Ascending aorta (tissue), 2 donors: ENCODE measurements at places on chromosomes 6 and 20.

DNA sequence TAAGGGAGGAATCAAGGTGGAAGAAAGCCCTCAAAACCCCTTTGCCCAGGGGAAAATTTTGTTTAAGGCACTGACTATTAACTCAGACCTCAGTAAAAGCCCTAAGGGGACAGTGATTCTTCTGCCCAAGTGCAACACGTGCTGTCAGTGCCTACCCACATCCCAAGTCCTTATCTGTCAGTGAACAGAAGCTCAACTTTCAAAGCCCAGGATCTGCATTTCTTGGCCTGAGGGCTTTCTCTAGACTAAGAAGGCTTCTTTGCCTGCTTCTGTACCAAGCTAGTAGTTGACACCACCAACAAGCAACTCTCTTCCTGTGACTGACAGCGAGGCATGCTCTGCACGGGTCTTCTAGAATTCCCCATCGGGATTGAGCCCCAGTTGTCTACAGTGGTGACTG, 416.0 kb upstream of the SPTLC3 start:
- H3K27ac ChIP-seq = no peak overlapping the region
- no peak for DNase-seq
- H3K36me3 ChIP-seq = no peaks in the 10 kb centered on the region
- H3K4me1 ChIP-seq = no peaks in the 10 kb centered on the region
- no peak overlapping the region for H3K4me3 ChIP-seq

DNA sequence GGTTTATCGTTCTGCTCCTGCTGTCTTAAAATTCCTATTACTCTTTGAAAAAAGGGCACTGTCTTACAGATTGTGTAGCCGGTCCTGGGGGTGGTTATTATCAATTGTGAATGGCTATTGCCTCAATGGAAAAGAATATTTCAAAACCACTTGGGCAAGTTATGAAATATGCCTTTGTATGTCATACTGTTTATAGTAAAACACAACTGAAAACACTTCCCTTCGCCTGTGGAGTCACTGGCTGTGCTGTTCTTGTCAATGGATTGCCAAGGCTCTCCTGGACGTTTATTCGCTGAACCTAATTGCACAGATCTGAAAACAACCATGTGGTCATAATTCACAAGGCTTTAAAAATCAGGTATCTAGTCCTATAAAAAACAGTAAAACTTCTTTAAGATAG, 47.8 kb upstream of the TAGAP start:
- H3K4me1 ChIP-seq = no peaks in the 10 kb centered on the region
- DNase-seq = no peak
- no peaks in the 10 kb centered on the region for H3K36me3 ChIP-seq
- no peaks in the 10 kb centered on the region for H3K27me3 ChIP-seq
- H3K4me3 ChIP-seq = no peak overlapping the region

DNA sequence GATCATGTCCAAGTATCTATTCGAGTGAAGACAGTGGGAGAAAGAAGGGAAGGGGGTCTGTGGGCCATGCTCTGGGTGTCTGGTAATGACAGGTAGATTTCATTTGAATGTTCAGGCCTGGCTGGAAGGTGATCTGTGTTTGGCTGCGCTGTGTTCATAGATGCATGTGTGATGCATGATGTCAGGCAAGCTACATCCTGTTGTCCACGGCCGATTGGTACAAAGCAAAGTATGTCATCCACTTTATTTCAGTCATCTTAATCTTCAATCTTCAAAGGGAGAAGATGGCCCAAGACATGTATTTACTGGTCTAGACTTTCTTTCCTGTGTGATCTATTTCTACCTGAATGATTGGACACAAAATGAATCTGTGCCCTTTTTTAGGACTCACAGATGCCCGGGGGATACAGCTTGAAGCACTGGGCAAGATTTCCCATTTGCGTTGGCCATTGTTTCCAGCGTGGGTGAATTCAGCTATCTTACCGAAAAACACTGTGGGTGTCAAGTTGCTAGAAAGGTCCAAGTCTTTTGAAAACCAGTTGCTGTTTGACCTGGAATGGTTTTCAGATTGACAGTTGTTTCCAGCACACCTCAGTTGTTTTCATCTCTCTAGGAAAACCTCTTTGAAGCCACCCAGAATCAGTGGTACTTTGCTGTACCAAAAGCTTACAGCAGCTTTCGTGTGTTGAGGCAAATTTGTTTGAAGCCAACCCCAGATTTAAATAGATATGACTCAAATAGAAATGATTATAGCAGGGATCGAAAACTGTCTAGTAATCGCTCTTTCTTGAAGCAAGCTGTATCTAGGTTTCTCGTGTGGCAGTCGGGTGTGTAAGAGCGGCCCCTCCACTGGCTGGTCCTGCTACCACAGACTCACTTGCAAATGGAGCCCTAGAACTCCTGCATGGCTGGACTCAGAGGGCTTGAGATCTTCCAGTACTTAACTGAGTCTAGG, 27.2 kb downstream of the DUSP22 start:
- H3K27ac ChIP-seq = no peak overlapping the region
- H3K4me3 ChIP-seq = no peak overlapping the region
- DNase-seq = no peak
- no peaks in the 10 kb centered on the region for H3K4me1 ChIP-seq
- no peaks in the 10 kb centered on the region for H3K36me3 ChIP-seq
- no peaks in the 10 kb centered on the region for H3K27me3 ChIP-seq

- peak overlapping the region; percentile 98 for H3K4me3 ChIP-seq
- peaks cover 9% of the 10 kb centered on the region for H3K4me1 ChIP-seq
Measured at GRCh38 chr6:24775520-24776058, 852 bp downstream of the GMNN start.

GRCh38 chr6:66126358-66126757, 419.3 kb upstream of the EYS start:
- H3K27me3 ChIP-seq = no peaks in the 10 kb centered on the region
- DNase-seq = no peak
- H3K27ac ChIP-seq = no peak overlapping the region
- H3K4me3 ChIP-seq = no peak overlapping the region
- no peaks in the 10 kb centered on the region for H3K4me1 ChIP-seq

- no peaks in the 10 kb centered on the region for H3K4me1 ChIP-seq
- no peaks in the 10 kb centered on the region for H3K36me3 ChIP-seq
- H3K27me3 ChIP-seq = no peaks in the 10 kb centered on the region
- peak overlapping the region; percentile 75 for H3K4me3 ChIP-seq
- DNase-seq = no peak
Measured at GRCh38 chr6:56953597-56954402, 1.1 kb upstream of the BEND6 start.

DNA sequence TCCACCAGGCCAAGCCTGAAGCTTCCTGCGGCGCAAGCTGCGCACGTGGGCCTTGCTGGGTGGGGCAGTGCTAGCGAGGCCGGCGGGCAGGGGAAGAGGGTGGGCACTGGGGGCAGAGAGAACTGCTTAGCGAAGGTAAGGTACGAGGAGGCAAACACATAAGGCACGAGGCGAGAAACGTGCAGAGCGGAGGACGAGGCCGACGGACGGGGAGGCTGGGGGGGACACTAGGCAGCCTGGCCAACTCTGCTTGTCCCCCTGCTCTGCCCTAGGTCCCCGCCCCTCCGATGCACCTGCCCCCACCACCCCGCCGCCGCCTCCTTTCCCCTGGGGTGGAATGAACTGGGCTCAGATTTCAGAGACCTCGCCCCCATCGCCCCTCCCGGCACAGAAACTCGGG, 2.1 kb downstream of the HLA-DQB1 start:
- H3K27ac ChIP-seq = no peak overlapping the region
- DNase-seq = no peak
- H3K4me3 ChIP-seq = no peak overlapping the region
- no peaks in the 10 kb centered on the region for H3K4me1 ChIP-seq
- no peaks in the 10 kb centered on the region for H3K36me3 ChIP-seq

DNA sequence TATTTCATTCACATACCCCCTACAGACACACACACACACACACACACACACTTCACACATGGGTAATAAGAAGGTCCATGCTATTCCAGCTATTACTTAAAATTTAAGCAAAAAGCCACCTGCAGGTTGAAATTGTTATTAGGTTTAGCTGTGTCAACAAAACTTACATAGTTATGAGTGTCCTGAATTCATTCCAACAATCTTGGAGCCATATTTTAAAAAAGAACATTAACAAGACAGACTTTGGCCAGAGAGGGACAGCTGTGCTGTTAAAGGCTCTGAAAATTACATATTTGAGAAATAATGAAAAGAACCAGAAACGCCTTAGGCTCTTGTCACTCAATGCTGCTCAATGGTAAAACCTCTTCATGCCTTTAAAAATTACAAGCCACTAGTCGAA, 455.3 kb downstream of the EPM2A start:
- no peak overlapping the region for H3K4me3 ChIP-seq
- no peaks in the 10 kb centered on the region for H3K4me1 ChIP-seq
- H3K36me3 ChIP-seq = no peaks in the 10 kb centered on the region
- no peaks in the 10 kb centered on the region for H3K27me3 ChIP-seq
- no peak overlapping the region for H3K27ac ChIP-seq

- no peaks in the 10 kb centered on the region for H3K36me3 ChIP-seq
- H3K4me1 ChIP-seq = no peaks in the 10 kb centered on the region
- H3K27me3 ChIP-seq = no peaks in the 10 kb centered on the region
- H3K4me3 ChIP-seq = no peak overlapping the region
Measured at GRCh38 chr6:90021711-90022110, 127.4 kb downstream of the GJA10 start.

DNA sequence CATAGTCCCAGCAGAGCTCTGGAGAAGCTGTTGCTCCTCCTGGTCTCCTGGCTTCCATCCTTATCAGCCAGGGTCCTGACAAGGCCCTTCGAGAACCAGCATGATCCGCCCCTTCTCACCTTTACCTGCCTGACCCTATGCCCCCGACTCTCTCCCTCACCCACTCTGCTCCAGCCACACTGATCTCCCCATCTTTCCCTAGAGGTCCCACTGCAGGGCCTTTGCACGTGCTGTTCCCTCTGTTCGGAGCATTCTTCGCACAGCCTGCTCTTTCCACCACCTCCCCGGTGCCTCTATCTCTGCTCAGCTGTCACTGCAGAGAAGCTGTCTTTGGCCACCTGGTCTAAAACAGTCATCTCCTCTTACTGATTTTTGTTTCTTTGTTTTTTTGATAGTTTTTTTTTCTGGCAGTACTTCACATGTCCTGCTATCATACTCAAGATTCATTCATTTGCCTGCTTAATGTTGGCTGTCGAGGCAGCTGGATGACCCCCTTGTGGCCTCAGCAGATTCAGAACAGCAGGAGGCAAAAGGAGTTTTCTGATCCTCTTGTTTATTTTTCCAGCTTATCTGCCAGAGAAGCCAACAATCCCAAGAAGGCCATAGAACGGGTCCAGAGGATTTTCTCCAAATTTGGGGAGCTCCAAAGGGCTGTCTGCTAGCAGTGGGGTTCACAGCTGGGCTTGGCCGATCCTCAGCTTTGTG, 1.6 kb upstream of the PTGIS start:
- no peaks in the 10 kb centered on the region for H3K36me3 ChIP-seq
- no peak overlapping the region for H3K4me3 ChIP-seq
- H3K4me1 ChIP-seq = peaks cover 19% of the 10 kb centered on the region

DNA sequence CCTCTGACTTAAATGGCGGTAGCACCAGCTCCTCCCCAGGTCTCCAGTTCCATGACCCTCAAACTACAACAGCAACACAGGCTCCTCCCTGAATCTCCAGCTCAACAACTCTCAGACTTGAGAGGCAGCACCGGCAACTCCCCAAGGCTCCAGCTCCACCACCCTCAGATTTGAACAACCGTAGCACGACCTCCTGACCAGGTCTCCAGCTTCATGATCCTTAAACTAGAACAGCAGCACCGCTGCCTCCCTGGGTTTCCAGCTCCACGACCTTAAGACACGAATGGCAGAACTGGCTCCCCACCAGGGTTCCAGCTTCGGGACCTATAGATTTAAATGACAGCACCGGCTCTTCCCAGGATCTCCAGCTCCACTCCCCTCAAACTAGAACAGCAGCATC, 325.8 kb downstream of the PREX1 start:
- H3K27me3 ChIP-seq = no peaks in the 10 kb centered on the region
- H3K27ac ChIP-seq = no peak overlapping the region
- no peak overlapping the region for H3K4me3 ChIP-seq

GRCh38 chr6:168211681-168212080, 107.9 kb downstream of the DACT2 start:
- H3K36me3 ChIP-seq = no peaks in the 10 kb centered on the region
- no peak overlapping the region for H3K27ac ChIP-seq
- no peak overlapping the region for H3K4me3 ChIP-seq
- H3K27me3 ChIP-seq = no peaks in the 10 kb centered on the region
- no peaks in the 10 kb centered on the region for H3K4me1 ChIP-seq

DNA sequence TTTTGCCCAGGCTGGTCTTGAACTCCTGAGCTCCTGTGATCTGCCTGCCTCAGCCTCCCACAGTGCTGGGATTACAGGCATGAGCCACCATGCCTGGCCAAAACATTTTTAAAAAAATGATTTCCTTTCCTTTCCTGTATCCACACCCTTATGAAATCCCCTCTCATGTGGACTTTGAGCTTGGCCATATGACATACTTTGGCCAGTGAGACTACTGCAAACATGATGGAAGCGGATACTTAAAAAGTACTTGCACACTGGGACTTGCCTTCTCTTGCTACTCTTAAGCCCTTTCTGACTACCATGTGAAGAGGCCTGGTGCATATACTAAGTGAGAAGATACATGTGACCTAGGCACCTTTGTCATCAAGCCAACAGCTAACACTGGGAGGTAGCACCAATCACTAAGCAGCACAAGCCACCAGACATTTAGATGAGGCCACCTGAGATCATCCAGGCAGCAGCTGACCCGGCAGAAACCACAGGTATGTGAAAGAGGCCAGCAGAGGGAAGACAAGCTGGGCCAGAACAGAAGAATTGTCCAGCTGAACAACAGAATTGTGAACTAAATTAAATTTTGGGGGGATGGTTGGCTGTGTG, 78.5 kb upstream of the HDAC2 start:
- H3K4me1 ChIP-seq = no peaks in the 10 kb centered on the region
- H3K36me3 ChIP-seq = no peaks in the 10 kb centered on the region
- no peak overlapping the region for H3K27ac ChIP-seq
- H3K4me3 ChIP-seq = no peak overlapping the region
- H3K27me3 ChIP-seq = no peaks in the 10 kb centered on the region

DNA sequence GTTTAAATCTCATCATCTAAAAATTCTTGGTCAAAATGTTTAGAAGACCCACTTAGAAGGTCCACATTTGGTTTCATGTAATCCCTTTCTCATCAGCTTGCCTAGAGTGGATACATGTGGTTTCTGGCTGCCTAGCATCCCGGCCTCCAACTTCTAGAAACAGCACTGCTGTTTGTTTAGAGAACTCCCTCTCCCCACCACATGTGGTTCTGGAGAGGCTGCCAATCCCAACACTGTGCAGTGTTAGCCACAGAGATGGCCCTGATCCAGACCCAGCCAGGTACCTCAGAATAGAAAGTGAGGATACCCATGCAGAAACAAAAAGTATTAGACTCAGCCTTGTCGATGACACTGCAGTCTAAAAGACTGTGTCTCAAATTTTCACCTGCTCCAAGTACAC, 241.8 kb downstream of the BCKDHB start:
- no peaks in the 10 kb centered on the region for H3K36me3 ChIP-seq
- H3K27ac ChIP-seq = no peak overlapping the region
- no peak for DNase-seq
- H3K4me3 ChIP-seq = no peak overlapping the region
- H3K27me3 ChIP-seq = no peaks in the 10 kb centered on the region

GRCh38 chr6:162481320-162481719, 246.2 kb downstream of the PRKN start:
- no peak overlapping the region for H3K27ac ChIP-seq
- no peaks in the 10 kb centered on the region for H3K36me3 ChIP-seq
- H3K4me1 ChIP-seq = no peaks in the 10 kb centered on the region
- no peak for DNase-seq
- H3K27me3 ChIP-seq = no peaks in the 10 kb centered on the region
